ENCODE measurements at places on chromosomes 12 and 14.

DNA sequence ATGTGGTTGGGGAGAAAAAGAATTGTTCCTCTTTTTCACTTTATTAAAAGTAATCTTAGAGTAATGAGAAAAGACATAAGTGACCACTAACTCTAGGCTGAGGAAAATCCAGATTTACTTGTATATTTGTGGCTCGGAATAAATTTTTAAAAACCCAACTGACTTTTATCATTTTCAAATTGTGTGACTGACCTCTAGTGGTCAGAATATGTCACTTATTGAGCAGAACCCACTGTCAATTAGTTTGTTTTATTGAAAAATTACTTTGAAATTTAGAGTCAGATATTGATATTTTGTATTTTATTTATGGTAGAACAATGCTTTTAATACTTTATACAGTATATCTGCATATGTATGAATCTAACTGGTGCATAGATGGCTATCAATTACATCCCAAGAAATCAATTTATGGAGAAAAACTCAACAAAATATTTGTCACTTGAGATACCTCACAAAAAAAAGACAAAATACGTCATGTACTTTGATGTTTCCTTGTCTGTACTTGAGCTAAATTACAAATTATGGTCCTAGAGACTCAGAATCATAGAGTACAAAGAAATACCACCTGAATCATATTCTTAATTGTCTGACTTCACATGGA lies 229.4 kb downstream of the CNTN1 start:
- peak; percentile 31 for DNase-seq

- peak; percentile 30 for DNase-seq
These were observed 602 bp downstream of the CHFR start for GRCh38 chr12:132886529-132887477.

DNA sequence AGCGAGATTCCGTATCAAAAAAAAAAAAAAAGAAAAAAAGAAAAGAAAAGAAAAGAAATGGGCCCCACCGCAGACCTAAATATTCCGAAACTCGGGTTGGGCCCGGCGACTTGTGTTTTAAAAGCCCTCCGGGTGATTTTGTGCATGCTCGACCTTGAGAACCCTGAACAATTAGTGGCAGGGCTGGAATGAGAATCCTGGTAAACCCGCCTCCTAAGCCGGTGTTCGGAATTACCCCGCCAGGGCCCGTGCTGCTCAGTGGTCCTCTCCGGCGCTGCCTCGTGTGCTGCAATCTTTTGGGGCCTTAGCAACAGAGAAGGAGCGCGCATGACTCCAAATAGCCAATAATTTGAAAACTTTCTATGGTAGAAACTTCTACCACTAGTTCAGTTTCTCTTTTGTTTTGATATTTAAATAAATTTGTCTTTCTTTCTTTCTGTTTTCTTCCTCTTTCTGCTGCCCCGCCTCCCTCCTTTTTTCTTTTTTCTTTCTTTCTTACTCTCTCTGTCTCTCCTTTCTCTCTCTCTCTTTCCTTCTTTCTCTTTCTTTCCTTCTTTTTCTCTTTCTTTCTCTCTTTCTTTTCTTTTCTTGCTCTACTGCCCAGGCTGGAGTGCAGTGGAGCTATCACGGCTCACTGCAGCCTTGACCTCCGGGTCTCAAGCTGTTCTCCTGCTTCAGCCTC lies 1.5 kb upstream of the GALNT6 start:
- peak; percentile 26 for DNase-seq

DNA sequence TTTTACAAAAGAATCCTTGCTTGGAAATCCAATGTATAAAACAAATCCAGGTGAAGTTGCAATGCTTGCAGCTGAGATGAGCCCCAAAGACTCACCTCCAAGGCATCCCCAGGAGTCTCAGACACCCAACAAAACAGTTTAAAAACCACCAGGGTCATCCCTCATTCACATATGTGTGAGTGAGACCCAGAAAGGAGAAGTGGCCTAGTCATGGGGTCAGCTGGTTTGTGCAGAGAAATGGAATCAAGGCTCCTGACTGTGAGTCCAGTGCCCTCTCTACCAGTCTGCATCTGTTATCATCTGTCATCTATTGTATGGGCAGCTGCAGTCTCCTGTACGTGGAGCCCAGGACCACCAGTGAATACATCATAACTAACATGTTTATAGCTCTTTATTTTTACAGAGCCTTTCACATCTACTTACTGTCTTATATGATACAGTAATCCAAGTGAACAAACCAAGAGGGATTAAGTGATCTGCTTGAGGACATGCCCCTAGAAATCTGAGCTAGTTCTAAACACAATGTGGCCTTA lies 27.1 kb downstream of the PLEKHG7 start:
- DNase-seq = no peak

DNA sequence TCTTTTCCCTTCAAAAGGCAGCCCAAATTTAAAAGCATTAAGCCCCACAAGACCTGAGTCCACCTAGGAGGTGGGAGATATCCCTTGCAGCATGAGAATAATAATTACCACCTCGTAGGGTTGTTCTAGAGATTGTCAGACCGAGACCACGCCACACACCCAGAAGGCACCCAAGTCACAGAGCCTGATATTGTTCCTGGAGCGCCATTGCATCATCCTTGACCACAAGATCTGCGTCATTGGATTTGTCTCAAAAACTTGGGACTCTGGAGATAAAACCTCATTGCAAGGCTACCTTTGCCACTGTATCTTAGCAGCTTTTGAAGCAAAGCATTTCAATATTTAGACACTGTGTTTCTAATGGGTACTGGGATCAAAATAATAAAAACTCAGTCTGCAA lies 29.4 kb upstream of the PPP2R5C start:
- DNase-seq = no peak

DNA sequence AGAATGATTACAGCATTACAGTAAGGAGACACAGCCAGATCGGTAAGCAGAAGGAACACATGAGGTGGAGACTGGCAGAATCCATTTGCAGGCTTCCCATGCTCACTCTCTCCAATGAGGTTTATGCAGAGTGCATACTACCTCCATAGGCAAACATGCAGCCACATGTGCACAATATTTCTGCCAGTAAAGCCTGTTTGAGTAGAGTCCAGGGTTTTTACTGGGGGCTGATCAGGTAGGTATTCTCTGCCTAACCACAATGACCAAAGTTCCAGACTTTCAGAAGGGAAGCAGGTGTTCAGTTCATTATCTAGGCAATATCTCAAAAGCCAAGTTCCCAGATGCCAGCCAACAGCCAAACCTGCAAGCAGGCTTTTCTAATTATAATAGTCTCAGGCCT lies 31.1 kb downstream of the INTS13 start:
- no peak for DNase-seq

- no peak for DNase-seq
These were observed 73.2 kb upstream of the SSTR1 start for GRCh38 chr14:38134416-38135030.

GRCh38 chr12:95623554-95624170 lies 72.4 kb upstream of the USP44 start:
- DNase-seq = peak; percentile 97

- no peak for DNase-seq
These were observed 16.5 kb downstream of the RBM19 start for GRCh38 chr12:113949321-113950305.

DNA sequence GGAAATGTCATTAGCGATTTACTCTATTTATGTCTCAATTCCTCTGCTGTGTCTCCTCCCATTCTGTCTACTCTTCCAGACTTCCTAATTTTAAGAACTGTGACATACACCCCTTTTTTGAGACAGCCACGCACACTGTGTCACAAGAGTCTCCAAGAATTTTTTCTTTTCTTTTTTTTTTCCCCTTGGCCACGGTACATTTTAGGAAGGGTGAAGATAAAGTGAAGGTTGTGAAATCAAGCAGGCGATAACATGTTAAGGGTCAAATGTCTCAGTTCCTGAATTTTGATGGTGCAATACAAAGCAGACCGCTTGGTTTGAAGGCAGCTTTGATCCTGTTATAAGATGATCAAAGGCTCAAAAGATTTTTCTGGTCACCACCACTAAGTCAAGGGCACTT lies 4.3 kb downstream of the OLR1 start:
- no peak for DNase-seq
